ENCODE measurements at places on chromosomes 11 and 22.

DNA sequence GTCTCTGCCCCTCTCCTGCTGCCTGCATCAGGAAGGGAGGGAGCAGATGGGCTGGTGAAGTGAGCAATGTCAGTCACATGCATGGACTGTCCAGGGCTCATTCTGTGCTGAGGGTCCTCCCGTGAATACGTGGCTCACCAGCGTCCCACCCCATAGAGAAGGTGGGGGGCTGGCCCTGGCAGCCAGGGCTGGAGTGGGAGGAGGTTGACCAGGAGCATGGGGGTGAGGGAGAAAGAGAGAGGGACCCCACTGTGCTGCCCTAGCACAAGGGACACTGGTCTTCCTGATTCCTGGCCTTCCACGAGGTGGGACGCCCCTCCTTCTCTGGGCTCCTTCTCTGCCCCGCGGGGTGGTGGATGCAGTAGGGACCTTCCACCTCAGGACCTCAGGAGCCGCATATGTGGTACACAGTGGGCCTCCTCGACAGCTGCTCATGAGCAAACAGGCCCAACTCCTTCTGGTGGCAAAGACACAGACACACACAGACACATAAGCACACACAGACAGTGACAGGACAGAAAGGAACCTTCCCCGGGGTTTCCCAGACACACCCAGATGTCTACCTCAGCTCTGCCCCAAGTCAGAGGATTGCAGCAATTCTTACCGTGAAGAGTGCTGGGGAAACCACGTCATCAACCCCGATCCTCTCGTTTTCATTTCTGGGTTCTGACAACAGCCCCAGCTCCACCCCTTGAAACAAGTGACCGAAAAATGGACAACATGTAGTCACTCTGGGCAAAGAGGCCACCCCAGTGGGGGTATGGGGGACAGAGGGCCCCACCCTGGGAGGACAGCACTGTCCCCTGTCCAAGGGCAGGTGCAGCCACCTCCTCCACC, 3.6 kb upstream of the APOBEC3A start:
- peak; percentile 99 for DNase-seq

- DNase-seq, result no peak
These were observed 3.2 kb upstream of the C11orf91 start for GRCh38 chr11:33703788-33704187.

DNA sequence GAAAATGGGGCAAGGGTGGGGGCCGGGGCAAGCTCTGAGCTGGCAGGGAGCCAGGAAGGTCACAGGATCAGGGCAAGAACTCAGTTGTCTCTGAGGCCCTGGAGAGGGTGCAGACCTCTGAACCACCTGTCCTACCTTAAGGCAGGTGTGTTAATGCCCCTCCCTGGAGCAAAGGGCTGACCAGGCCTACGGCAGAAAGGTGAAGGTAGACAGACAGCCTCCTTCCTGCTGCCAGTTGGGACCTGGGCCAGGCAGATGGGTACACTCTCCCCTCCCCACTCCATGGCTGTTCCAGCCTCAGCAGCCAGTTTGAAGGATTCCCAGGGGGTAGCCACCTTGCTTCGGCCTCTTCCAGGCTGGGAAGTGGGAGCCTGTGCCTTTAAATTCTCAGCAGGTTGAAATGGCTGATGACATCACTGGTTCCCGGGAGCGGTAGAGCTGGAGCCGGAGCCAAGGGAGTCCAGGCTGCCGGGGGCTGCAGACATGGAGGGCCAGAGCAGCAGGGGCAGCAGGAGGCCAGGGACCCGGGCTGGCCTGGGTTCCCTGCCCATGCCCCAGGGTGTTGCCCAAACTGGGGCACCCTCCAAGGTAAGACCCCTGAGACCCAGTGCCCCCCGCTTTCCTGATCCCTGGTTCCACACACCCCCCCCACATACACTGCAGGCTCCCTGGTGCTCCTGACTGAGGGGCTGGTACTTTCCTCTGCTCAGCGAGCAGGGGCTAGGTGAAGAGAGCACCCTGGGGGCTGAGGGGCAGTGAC, at the start of gene INPP5J:
TSS of gene INPP5J (plus strand) at position 435 of the 760 bp plus-strand sequence. CDS start at position 484, 49 bp downstream.
- DNase-seq, result no peak

DNA sequence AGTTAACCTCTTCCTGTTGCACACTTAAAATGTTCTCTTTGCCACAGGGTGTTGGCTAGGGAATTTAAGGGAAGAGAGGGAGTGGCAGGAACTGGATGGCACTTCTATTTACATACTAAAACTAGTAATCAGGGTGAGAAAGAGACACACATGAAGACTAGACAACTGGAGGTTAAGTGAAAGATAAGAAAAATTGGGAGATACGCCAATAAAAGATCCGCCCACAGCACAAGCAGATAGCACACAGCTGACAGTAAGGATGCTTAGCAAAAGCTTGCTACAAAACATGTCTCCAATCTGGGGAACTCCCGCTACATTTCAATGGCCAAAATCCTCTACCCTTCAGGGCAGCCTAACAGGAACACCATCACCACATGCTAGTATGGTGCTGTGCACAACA, 12.8 kb downstream of the CPSF7 start:
- no peak for DNase-seq

DNA sequence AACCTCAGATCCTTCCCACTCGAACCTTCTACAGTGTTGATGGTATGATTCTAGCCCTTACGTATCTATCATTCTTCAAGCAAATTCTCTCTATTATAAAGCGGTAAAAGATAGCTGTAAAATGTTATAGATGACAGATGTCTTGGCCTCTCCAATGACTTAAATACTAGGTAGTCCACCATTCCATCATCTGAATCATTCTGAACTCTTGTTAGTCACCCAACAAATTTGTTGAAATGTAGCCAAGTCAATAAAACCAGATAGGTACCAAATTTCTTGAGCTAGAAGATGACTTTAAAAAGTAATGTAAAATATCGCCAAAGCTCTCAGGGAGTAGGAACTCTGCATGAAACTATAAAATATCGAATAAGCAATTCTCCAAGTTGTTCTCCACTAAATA, 32.6 kb upstream of the PICALM start:
- DNase-seq, result no peak

DNA sequence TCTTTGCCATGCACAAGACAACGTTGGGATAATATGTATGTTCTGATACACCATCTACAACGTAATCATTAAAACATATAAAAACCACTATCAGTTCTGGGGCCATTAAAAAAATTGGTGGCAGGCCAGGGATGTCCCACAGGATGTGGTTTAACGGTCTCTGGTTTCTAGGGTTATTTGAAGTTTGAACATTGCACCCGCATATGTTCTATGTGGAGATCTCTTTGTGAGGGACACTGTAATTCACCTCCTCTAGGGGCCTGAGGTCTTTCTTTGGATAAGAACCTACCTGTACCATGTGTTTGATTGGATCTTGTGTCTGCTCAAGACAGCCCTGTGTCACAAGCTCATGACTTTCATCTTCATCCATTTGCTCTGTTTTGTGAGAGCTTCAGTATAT, 73.2 kb downstream of the GGTLC2 start:
- no peak for DNase-seq

DNA sequence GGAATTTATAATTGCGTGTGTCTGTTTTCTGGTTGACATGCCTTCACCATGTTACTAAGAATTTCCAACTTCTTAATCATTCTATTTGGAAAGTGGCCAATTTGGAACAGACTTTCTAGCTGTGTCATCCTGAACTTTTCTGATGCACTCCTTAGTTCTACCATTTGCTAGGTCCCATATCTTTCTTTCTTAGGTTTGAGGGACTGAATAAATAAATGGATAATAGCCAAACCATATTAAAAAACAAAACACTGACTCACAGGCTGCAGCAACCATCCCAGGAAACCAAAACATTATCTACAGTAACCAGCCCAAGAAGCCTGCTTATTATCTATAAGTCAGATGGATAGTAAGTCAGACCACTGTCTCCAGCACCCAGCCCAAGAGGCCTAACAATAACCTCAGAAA, 57.5 kb upstream of the PLET1 start:
- peak; percentile 10 for DNase-seq

- no peak for DNase-seq
These were observed 49.1 kb upstream of the MTNR1B start for GRCh38 chr11:92920331-92920730.

DNA sequence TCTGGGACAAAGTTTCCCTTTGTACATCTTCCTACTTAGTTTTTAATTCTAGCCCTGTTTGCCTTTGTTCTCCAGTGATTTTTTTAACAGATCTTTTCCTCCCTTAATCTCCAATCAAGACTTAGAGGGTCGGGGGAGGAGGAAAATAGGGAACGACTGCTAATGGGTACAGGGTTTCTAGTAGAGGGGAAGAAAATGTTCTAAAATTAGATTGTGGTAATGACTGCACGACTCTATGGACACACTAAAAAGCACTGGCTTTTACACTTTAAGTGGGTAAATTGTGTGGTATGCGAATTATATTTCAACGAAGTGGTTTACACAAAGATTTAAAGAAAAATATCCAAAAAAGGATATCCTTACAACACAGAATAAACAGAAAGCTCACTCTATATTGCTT, 110.0 kb upstream of the SPON1 start:
- DNase-seq, result peak; percentile 8

DNA sequence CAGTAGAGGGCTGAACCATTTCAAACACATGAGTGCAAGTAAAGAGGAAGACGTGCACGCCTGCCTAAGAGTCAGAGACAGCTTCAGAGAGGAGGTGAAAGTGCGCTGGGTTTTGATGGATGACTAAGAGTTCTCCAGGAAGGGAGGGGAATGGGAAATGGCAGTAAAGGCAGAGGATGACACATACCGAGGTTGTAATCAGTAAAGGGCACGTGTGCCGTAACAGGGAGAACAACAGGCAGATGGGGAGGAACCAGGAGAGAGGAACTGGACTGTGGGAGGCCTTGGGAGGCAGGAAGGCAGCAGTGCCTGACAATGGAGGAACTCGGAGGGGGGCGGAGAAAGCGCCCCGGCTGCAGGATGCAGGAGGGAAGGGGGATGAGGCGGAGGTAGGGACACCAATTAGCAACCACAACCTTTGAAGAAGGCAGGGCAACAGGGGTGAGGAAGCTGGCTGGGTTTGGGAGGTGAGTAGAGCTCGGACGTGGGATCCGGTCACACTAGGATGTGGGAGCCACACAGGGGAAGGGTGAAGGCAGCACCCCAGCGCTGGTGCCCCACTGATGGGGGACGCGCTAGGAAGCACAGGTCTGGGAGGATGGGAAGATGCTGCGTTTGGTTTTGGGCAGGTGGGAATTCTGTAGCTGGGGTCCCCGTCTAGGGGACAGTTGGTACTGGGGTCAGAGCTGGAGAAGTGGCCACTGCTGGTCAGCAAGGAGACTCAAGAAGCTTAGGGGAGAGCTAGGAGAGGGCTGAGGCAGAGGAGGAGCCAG, 67.4 kb downstream of the SCUBE1 start:
- DNase-seq, result peak; percentile 77

- DNase-seq, result peak; percentile 62
These were observed 19.4 kb upstream of the P2RY2 start for GRCh38 chr11:73198677-73199076.

DNA sequence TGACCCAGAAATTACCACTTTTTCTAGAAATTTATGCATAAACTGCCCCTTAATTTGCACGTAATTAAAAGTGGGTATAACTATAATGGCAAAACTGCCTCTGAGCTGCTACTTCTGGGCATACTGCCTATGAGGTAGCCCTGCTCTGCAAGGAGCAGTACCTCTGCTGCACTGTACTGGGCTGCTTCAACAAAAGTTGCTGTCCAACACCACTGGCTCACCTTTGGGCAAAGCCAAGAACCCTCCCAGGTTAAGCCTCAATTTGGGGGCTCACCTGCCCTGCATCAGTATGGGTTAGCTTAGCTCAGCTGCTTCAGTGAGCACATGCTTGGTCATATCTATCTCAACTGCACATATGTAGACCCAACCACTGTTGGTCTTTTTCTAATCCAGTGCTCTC, 4.5 kb downstream of the DMC1 start:
- DNase-seq, result no peak

- DNase-seq, result no peak
These were observed 8.6 kb upstream of the RBFOX2 start for GRCh38 chr22:36037102-36037758.

DNA sequence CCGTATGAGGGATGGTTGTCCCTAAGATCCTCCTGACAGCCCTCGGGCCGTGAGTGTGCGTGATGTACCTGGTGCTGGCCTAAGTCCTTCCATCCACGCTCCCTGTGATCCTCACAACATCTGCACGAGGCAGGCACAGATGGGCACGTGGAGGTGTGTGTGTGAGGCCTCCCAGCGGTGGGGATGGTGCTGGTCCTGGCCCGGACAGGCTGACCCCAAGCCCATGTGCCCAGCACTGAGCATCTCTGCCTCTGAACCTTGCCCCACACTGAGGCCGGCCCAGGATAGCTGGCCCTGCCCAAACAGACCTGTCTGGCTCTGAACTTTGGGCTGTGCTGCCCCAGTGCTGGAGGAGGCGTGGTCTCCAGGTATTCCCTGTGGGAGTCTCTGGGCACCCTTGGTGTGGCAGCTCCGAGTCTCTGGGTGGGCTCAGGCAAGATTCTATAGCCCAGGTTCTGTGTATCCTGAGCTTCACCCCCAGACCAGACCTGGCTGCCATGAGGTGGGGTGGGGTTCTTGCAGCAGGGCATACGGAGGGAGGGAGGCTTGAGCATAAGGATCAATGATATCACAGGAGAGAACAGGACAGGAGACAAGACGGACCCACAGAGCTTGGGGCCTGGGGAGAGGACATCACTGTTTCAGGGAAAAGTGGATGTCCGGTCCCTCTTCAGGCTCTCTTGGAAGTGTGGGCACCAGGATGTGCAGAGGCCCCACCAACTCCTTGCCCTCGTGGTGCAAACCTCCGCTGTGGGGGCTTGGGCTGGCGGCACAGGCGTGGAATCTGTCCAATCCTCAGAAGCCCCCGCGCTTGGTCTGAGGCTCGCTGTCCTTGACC, 881.8 kb downstream of the BRD1 start:
- DNase-seq, result no peak

DNA sequence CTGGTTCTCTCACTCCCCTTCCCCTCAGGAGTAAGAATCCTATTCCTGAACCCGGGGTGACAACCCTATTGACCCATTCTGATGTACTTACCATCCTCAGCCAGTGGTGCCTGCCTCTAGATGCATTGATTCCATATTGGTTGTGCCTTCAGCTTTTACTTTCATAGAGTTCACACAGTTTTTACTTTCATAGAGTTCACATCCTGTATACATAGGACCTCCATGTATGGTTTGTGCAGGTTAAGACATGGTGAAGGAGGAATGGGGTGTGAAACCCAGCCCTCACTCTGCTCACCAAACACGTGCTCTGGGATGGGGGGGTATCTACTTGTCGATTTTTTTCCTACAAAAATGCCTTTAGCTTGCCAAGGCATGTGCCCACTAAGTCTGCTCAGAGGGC, 105.6 kb upstream of the TBCEL start:
- DNase-seq, result no peak
